ENCODE measurements at places on chromosomes 11 and 22. TPM values are rescaled to one million over a fixed set of nuclear protein-coding genes. Genes with fewer than 3 reads are reported as not detected.

- H3K36me3 ChIP-seq: no peaks in the 10 kb centered on the region
- no peak for DNase-seq
- no peaks in the 10 kb centered on the region for H3K4me1 ChIP-seq
- no peaks in the 10 kb centered on the region for H3K27me3 ChIP-seq
- no peak overlapping the region for H3K27ac ChIP-seq
These were observed 89.7 kb downstream of the EFCAB6 start for GRCh38 chr22:43722444-43722843.

DNA sequence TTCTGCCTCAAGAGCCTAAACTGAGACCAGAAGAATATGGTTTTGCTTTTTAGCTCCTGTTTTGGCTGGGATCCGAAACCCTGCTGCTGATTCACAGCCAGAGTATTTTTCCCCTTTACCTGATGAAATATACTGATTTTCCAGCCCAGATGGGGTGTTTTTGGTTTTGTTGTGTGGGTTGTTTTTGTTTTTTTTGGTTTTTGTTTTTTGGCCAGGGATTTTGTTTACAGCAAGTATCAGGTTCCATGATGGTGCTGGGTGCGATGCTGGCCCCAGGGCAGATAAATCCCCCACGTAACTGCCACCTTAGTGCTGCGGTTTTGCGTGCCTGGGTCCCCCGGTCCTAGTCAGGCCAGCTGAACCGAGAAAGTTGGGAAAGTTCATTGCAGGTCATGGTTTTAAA lies 103.7 kb downstream of the ZBTB16 start:
- no peak overlapping the region for H3K4me3 ChIP-seq
- H3K4me1 ChIP-seq: peaks cover 90% of the 10 kb centered on the region
- no peak overlapping the region for H3K27ac ChIP-seq
- no peaks in the 10 kb centered on the region for H3K27me3 ChIP-seq
- no peak for DNase-seq

DNA sequence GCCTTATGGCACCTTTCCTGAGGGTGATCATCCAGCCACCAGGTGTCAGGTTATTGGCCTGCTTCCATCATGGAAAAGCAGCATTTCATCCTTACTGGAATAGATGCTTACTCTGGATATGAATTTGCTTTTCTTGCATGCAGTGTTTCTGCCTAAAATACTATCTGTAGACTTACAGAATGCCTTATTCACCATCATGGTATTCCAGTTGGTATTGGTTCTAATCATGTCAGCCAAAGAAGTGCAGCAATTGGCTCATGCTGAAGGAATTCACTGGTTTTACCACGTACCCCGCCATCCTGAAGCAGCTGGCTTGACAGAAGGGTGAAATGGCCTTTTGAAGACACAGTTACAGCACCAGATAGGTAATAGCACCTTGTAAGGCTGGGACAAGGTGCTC lies 194.2 kb downstream of the AASDHPPT start:
- no peak overlapping the region for H3K27ac ChIP-seq
- H3K36me3 ChIP-seq: no peaks in the 10 kb centered on the region
- no peak for DNase-seq
- no peaks in the 10 kb centered on the region for H3K4me1 ChIP-seq

DNA sequence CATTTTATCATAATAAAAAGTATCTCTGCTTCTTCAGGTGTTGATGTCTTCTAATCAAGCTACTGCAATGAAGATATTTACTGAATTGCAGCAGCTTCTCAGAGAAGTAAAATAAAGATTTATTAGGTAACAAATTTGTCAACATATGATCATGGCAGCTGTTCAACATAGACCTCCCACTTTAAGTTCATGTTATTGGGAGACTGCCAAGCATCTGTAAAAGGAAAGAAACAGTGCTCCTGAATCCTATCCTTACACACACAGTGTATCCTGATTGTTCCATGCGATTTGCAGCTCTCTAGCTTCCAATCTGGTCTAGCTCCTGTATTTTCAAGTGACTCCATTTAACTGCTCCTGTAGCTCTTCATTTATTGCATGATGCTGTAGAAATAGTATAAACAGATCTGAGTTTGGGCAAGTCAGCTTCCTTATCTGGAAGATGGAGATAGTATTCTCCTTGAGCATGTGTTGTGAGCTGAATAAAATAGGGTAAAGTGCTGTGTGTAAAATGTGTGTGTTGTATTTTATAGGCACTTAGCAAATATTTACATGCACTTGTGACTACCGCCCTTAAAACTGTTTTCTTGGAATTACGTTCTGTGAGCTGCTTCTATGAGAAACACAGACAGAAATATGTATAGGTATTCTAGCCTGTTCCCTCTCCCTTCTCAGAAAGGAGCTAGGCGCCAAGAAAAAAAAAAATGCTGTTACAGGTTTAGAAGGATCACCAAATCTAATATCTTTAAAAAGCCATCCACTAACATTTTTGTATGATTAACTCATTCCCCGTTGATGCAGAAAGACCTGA lies 290.6 kb downstream of the JRKL start:
- no peaks in the 10 kb centered on the region for H3K36me3 ChIP-seq
- no peaks in the 10 kb centered on the region for H3K4me1 ChIP-seq
- no peaks in the 10 kb centered on the region for H3K27me3 ChIP-seq
- no peak for DNase-seq

- H3K27ac ChIP-seq: no peak overlapping the region
- H3K36me3 ChIP-seq: no peaks in the 10 kb centered on the region
- H3K4me1 ChIP-seq: peaks cover 25% of the 10 kb centered on the region
- DNase-seq: no peak
These were observed 176.2 kb upstream of the NECTIN1 start for GRCh38 chr11:119905162-119905561.

DNA sequence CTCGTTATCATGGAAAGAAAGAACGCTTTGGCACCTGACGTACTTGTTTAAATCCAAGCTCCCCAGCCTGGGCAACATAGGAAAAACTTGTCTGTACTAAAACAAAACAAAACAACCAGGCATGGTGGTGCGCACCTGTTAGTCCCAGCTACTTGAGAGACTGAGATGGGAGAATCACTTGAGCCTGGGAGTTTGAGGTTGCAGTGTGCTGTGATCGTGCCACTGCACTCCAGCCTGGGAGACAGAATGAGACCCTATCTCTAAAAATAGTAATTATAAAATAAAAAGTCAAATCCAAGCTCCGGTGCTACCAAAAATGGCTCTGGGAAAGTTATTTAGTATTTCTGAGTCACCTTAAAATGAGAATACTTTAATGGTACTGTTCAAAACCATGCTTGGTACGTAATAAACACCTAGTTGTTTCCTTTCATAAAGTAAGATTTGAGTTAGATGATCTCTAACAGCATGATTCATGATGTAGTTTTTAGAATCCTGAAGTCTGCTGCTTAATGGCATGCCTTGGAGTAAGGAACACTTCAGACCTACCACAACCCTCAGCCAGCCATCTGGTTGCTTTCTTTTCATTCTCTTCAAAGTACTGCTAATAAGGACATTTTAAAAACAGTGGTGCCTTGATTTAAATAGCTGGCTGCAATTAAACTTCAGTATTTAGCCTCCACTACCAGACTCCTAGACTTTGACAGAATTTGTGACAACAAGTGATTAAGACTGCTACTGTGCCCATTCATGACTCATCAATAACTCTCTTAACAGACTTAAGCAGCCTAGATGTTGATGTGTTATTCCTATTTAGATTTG lies 8.4 kb downstream of the PPME1 start:
- H3K27me3 ChIP-seq: no peaks in the 10 kb centered on the region
- peaks cover 2% of the 10 kb centered on the region for H3K4me1 ChIP-seq

GRCh38 chr22:50524676-50525103 lies 708 bp downstream of the SCO2 start:
- no peak for DNase-seq
- H3K4me3 ChIP-seq: peak overlapping the region; percentile 95
- H3K27ac ChIP-seq: no peak overlapping the region
- peaks cover 36% of the 10 kb centered on the region for H3K27me3 ChIP-seq

GRCh38 chr22:45638197-45638596 lies 33.4 kb upstream of the ATXN10 start:
- no peak overlapping the region for H3K27ac ChIP-seq
- no peak for DNase-seq
- peaks cover 5% of the 10 kb centered on the region for H3K4me1 ChIP-seq
- H3K4me3 ChIP-seq: no peak overlapping the region
- H3K36me3 ChIP-seq: no peaks in the 10 kb centered on the region

GRCh38 chr11:19790831-19791552 lies 78.4 kb downstream of the NAV2 start:
- no peak overlapping the region for H3K27ac ChIP-seq
- H3K27me3 ChIP-seq: no peaks in the 10 kb centered on the region
- H3K36me3 ChIP-seq: no peaks in the 10 kb centered on the region
- H3K4me1 ChIP-seq: no peaks in the 10 kb centered on the region

DNA sequence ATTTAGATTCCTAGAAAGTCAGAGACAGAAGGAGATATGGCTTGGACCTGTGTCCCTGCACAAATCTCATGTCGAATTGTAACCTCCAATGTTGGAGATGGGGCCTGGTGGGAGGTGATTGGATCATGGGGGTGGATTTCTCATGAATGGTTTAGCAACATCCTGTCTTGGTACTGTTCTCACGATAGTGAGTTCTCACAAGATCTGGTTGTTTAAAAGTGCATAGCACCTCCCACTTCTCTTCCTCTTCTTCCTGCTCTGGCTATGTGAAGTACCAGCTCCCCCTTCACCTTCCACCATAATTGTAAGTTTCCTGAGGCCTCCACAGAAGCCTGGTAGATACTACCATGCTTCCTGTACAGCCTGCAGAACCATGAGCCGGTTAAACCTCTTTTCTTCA lies 27.6 kb upstream of the PAMR1 start:
- DNase-seq: no peak
- H3K27ac ChIP-seq: no peak overlapping the region
- no peak overlapping the region for H3K4me3 ChIP-seq
- H3K36me3 ChIP-seq: no peaks in the 10 kb centered on the region

RNF215 gene
- 27.4 TPM for total RNA-seq

MN1 gene
- total RNA-seq: 19.0 TPM

INPP5J gene
- 4.5 TPM for total RNA-seq

DKK3 gene
- total RNA-seq: 17.6 TPM

PRRG4 gene
- not detected for total RNA-seq

OR8G1 gene
- total RNA-seq: not detected

PLA2G6 gene
- 14.6 TPM for total RNA-seq
